ENCODE measurements at places on chromosomes 2 and 18.

DNA sequence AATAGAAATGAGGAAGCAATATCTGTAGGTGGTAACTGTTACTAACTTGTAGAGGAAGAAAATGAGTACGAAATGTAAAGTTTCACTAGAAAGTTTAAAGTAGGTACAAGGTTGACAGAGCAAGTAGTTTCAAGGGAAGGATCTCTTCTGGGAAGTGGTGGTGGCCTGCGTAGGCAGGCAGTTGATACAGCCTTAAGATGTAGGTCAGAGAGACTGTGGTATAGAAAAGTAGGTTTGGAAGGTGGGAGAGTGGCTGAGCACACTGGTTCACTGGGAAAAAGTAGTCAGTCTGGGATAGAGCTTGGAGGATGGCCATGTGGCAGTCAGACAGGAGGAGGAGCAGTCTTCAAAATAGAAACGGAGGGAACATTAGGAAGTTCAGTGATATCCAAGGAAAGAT lies 23.5 kb downstream of the KDM3A start:
- no peak for DNase-seq

- DNase-seq: no peak
These were observed 7.2 kb upstream of the AFG3L2 start for GRCh38 chr18:12384261-12384660.

DNA sequence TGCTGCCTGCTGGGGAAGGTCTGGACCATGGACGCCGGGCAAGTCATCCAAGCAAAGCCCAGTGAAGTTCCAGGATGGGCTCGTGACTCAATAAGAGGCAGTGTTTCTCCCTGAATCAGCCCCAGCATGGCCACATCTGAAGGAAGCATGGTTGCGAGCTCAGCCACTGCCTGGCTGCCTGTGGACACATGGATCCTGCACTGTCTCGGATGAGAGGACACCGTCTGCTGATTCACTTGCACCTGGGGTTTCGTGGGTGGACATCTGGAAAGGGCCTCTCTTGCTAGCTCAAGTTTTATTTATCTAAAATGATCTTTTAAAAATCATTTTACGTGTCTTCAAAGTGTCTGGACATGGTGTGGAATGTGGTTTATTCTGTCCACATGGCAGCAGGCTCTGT lies 224.8 kb upstream of the FN1 start:
- peak; percentile 54 for DNase-seq

- no peak for DNase-seq
These were observed 253.7 kb downstream of the DYM start for GRCh38 chr18:49206717-49207116.

GRCh38 chr2:110639972-110640371 lies 37.9 kb downstream of the BUB1 start:
- no peak for DNase-seq

DNA sequence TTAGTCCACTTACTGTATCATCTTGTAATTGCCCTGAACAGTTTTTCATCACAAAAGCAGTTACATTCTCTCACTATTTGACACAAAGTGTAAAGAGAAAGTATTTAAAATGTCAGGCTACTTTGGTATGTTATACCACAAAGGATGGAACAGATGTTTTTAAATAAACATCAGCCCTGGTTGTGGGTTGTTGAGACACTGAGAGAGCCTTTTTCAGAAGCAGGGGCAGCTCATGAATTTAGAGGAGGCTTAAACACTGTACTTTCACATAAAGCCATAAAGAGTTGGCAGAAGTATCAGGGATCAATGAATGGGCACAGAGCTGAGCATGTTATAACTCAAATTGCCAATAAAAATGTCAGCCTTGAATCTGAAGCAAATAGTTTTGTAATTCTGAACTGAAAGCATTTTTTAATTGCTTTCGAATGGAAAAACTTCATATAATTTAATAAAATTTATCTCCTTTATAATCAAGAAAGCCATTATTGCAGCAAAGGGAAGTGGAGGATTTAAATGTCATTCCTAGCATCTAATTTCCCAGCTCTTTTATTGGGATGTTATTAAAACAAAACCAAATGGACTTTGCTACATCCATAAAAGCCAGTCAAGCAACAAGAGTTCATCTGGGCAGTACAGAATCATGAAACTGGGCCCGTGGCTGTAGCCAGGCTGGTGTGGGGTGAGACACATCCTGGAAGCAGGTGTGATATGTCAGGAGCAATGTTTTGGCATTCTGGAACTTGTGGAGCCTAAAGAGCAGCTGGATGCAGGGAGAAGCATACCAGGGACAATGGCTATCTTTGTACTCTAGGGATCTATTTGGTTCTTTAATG lies 95.1 kb upstream of the NT5C1B start:
- no peak for DNase-seq

- no peak for DNase-seq
These were observed 119.6 kb downstream of the SPOPL start for GRCh38 chr2:138621139-138621538.

- DNase-seq: no peak
These were observed at the start of gene CAPG for GRCh38 chr2:85409845-85410583. Gene CAPG (minus strand): TSS chr2:85410366. CDS start chr2:85402145, 8,221 bp downstream.

DNA sequence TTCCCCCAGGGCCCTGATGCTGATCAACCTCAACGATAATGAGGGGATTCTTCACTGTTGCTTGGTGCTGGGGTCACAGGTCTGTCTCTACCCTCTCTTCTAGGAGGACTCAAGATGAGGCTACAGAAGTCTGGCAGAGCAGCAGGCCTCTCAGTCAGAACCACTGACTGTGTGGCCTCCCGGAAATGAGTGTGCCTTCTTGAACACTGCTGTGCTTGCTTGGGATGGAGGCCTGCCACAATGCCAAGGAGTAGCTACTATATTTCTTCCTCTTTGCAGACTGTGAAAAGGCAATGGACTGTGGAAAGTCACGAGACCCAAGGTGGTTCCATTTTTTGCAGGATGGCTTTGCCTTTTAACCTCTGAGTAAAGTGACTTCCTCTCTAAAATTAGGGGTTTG lies 5.8 kb upstream of the HOXD1 start:
- DNase-seq: no peak

DNA sequence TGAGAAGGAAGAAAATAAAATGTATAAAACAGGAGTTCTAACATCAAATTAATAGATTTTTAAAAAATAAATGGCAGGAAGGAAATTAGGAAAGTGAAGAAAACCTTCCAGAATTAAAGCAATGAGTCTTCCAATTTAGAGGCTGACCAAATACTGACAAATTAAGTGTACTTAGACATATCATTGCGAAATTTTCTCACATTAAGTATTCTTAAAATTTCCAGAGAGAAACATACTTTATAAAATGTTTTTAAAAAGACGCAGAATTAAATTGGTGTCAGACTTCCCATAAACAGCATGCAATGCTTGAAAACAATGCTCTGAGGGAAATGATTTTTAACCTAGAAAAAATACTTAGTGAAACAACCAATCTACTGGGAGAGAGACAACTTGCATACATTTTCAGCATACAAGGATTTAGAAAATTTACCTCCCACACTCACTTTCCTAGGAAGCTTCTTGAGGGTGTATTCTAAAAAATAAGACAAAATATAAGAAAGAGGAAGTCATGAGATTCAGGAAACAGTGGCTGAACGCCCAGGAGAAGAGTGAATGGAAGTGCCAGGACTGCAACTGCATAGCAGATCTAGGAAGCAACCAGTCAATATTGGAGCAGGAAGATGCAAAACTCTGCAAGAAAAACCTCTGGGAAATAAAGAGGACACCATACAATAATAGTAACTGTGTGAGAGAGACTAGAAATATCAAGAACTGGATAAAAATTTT lies 339.9 kb downstream of the ADCYAP1 start:
- no peak for DNase-seq

- DNase-seq: no peak
These were observed 99.0 kb downstream of the MGAT5 start for GRCh38 chr2:134352844-134353243.

GRCh38 chr2:179605341-179605740 lies 256.1 kb downstream of the ZNF385B start:
- DNase-seq: no peak

- DNase-seq: no peak
These were observed 270.0 kb upstream of the PXDN start for GRCh38 chr2:2014251-2014771.

DNA sequence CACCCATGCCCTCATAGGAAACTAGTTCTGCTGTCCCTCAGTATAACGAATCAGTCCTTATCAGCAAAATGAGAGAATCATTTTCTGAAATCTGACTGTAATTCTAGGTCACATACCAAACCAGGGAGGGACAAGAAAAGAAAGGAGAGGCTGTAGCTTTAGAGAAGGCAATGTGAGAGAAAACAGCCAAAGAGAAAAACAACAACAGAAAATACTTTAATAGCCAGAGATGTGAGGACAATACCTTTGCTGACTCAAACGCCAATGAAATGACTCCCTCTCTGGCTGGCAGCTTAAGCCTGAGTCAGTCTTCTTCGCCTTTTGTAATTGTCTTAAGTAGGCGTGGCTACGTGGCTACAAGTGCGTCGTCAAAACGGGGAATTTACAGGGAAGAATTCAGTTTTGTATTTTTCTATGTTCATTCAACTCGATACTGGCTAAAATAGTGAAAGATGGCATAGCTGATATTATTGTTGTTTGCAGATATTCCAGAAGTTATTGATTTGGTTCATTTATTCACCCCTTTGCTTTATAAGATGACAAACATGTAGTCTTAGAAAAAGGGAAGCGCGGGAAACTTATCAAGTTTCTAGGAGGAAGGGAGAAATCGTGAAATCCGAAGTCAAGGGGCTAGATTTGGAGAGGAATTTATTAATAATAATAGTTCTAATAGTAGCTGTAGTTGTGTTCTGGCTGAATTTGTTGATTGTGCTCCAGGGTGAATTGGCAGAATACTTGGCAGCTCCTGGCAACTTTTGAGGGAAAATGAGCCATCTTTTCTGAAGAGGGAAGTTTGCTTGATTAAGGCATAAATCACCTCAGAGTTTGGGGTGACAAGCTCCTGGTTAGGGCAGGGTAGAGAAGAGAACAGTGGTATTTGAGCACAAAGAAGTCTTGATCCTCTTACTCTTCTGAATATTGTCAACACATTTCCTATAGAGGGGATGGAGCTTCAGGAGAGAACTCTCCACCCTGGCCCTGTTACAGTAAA lies at the start of gene IL1A:
TSS of gene IL1A (minus strand) at position 295 of the 991 bp plus-strand sequence. CDS start 723 bp downstream, outside the sequence.
- peak; percentile 88 for DNase-seq

DNA sequence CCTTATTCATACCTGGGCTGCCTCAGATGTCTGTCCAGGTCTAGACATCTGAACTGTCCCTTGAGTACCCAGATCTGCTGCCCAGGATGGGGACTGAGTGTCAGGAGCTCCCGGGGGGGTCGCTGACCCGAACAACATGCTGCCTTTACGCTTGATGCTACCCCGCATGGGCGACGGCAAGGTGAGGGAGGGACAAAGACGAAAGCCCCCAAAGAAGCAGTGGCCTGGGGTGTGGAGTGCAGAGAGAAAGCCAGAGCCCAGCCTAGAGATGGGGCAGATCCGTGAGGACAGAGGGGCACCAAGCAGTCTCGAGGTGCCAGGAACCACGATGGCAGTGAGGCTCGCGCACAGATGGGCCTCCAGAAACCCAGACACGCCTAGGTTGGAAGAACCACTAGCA lies 234.7 kb downstream of the ATAD2B start:
- DNase-seq: no peak

DNA sequence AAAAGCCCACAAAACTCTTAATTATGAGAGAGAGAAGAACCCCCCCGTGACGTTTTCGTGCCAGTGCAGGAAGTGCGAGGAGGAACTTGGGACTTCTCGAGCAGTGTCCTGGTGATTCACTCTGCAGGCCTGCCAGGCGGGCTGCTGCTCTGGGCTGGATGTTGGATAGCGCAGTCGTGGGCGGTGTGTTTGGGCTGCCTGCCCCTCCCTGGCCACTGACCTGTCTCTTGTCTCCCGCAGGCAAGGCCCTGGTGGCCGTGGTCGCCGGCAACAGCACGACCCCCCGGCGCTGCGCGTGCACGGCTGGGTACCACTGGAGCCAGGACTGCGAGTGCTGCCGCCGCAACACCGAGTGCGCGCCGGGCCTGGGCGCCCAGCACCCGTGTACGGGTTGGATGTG lies 29.0 kb downstream of the TNFRSF11A start:
- no peak for DNase-seq

DNA sequence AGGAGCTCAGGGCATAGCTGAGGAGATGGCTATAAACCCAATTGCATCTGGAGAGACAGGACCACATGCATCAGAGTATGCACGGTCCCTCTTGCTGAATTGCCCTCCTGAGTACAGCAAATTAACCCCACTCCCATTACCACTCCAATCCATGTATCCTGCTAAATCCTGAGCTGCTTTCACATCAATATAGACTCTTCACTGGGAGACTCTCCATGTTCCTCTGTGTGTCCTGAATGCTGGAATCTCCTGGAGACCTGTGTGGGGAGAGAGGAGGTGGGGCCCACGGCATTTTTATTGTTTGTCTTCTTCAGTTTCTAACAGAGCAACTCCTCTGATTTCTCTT lies 41.6 kb downstream of the THNSL2 start:
- DNase-seq: no peak

GRCh38 chr2:234044157-234044556 lies 6.3 kb upstream of the SPP2 start:
- DNase-seq: no peak

DNA sequence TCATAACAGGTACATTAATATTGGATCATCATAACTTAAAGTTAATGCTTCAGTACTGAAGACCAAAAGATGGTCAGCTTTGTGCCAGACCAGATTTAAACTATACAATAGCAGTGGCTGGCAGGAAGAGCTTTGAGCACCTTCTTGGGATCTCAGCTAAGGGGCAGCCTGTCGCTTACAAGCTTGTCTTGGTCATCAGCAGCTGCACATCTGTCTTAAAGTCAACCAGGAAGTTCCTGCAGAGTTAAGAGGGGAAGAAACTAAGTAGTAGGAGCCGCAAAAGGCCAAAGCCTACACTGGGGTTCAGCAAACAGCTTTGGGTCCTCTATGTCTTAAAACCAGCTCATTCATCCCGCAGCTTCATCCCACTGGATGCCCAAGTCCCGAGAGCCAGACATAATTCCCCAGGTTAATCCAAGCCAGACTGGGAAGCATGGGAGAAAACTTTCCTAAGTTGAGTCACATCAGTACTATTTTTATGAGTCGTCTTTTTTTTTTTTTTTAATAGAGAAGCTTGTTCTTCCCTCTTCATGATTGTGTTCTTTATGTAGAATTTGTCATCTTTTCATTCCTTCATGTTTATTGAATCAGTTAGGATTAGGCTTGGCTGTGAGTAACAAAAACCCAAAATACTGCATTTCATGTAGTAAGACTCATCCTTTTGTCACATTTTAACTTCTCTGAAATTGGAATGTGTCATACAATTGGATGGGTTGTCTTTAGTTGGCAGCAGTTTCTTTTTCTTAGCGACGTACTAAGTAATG lies 59.3 kb downstream of the SERTAD2 start:
- DNase-seq: no peak

All from trophoblast cell (in vitro differentiated cells and primary cell).